ENCODE measurements at places on chromosomes 5 and 9. TPM values are rescaled to one million over a fixed set of nuclear protein-coding genes. Genes with fewer than 3 reads are reported as not detected.

ELL2 gene
- total RNA-seq, result 168 TPM

GALNT12 gene
- 2.6 TPM for total RNA-seq

PIP5K1B gene
- total RNA-seq, result 11.1 TPM

- DNase-seq, result no peak
Observed at GRCh38 chr9:94993821-94994165, 267.3 kb downstream of the AOPEP start.

GRCh38 chr5:58455066-58455465 lies 4.8 kb downstream of the PLK2 start:
- no peak for DNase-seq

- no peak for DNase-seq
Observed at GRCh38 chr5:116652903-116653302, 78.3 kb upstream of the SEMA6A start.
